ENCODE measurements at places on chromosomes 1 and 21.

- DNase-seq, result no peak
Observed at GRCh38 chr1:22295856-22296255, 153.0 kb upstream of the WNT4 start.

DNA sequence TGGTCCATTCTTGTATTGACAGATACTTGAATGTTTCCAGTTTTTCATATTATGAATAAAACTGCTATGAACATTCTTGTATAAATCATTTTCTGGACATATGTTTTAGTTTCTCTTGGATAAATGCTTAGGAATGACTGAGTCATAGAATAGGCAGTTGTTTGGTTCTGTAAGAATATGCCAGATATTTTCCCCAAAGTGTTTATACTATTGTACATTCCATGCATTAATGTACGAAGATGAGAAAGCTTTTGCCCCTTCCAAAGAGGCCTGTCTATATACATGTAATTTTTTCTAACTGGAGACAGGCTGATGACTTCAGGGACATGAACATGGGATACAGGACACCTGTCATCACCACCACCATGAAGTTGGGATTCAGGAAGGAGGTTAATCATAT, 11.3 kb downstream of the NBPF3 start:
- DNase-seq, result no peak

GRCh38 chr1:170239445-170239844, 93.7 kb downstream of the NTMT2 start:
- no peak for DNase-seq

DNA sequence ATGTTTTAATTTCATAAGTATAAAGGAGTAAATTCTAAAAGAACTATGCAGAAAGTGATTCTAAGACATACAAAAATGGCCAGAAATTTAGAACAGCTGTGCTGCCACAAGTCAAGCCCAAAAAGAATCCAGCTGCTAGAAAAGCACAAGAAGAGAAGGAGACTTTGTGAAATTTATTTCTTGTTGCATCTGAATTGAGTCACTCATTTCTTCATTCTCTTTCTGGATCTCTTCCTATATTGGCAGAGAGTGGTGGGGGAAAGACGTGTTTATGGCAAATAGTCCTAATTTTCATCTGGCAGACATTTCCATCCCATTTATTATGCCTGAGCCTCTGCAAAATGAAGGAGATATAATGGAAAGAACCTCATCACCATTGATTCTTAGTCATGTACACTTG, 139.6 kb upstream of the CTTNBP2NL start:
- DNase-seq, result no peak

DNA sequence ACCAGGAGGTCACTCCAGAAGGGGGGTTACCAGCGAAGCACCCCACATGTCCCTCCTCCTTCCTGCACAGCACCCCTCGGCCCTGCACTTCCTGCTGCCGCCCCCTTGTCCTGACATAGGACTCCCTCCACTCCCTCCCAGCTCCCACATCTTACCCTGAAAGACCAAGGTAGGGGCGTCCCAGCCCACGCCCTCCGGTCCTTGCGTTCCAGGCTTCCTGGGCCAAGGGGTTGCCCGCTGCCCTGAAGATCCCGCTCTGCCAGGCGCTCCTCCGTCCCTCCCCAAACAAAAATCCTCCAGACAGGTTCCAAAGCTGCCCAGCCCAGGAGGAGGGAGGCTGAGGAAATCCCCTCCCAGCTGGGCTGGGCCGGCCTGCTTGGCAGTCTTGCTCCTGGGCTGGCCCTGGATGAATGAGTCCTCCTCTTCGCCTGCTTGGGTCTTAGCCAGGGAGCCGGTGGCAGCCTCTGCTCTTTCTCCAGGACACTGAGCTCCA, at the start of gene RHBDL2:
Gene RHBDL2, minus strand, starts transcription at position 304 of the 493 bp plus-strand sequence. CDS start 22,618 bp downstream, outside the sequence.
- no peak for DNase-seq

DNA sequence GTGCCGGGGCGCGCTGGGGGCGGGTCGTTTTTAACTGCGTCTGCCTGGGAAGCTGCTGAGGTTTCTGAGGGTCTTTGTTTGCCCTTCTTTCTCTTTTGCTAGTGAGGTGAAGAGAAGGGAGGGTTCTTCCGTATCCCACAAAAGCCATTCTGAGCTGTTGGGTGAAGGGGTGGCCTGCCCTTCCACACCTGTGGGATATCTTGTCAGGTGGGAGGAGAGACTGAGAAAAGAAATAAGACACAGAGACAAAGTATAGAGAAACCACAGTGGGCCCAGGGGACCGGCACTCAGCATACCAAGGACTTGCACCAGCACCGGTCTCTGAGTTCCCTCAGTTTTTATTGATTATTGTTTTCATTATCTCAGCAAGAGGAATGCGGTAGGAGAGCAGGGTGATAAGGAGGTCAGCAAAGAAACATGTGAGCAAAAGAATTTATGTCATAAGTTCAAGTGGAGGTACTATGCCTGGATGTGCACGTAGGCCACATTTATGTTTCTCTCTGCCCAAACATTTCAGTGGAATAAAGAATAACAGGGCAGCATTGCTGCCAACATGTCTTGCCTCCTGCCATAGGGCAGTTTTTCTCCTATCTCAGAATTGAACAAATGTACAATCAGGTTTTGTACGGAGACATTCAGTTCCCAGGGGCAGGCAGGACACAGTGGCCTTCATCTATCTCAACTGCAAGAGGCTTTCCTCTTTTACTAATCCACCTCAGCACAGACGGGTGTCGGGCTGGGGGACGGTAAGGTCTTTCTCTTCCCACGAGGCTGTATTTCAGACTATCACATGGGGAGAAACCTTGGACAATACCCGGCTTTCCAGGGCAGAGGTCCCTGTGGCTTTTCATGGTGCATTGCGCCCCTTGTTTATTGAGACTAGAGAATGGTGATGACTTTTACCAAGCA, 972 bp downstream of the PGBD2 start:
- no peak for DNase-seq

DNA sequence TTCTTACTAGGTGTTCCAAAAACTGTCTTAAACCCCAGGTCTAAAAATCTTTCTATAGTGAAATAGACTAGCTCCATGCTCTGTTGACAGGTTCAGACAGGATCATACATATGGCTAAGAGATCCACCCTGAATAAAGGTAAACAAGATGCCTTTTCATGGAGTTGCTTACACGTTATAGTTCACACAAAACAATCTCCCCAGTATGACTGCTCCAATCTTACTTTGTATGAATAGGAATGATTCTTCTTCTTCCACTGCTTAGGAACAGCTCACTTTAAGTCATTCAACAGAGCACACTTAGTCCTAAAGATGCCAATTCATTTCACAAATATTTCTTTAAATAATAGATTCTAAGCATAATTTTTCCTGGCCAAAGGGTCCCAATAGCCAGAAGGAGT, 16.0 kb downstream of the ELK4 start:
- DNase-seq, result no peak

GRCh38 chr1:6241107-6241886, 2.7 kb upstream of the HES3 start:
- no peak for DNase-seq

DNA sequence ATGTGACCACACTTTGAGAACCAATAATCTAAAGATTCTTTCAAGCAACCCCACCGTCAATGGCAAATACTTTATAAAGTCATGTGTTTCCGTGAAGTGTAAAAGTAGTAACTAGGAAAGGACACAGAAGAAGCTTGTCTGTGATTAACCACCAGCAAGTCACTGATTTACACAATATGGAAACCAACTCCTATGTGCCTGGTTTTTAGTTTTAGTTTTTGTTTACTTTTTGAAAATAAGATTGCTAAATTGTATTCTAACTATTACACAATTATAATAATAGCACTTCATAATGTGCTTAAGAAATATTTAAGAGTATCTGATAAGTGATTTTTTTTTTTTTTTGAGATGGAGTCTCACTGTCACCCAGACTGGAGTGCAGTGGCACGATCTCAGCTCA, 13.0 kb downstream of the FMO2 start:
- no peak for DNase-seq

DNA sequence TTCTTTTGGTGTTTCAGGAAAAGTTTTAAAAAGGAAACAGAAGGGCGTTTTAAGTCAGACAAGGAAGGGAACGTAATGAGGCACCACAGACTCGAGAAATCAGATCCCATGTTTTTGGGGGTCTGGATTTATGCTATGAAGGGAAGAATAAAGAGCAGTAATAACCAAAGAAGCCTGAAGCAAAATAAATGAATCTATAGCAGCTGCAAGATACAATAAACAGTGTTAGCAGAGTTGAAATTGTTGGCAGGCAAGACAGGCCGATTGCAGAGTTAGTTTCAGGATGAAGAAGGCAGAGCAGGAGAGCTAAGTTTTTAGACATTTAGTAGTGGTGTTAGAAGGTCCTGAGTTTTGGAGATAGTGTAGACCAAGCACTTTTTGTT, 425 bp downstream of the DDR2 start:
- no peak for DNase-seq

DNA sequence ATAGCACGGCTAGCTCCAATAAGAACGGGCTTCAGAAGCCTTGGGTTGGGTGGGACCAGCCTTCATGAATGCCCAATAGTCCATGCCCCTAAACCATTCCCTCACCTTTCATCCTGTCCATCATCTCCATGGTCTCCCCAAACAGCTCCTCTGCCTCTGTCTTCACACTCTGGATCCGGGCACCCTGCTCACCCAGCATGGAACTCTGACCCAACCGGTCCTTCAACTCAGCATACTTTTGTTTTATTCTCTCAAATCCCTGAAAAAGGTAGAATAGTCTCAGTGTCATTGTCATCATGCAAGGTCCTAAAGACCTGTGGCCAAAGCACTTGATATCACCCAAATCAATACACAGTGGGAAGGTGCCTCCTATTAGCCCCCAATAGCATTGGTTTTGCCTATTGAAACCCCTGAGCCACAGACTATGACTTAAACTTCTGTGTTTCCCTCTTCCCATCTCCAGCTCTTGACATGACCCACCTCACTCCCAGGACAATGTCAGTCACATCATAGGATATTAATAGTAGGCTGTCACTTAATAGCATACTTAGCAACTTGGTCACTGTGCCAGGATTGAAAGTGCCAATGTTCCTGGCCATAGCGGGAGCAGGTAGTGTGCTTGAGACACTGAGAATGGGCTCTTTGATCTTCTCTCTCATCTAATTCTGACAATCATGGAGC, 33.0 kb downstream of the CAMK1G start:
- no peak for DNase-seq

- DNase-seq, result no peak
Observed at GRCh38 chr1:192852001-192852947, 43.4 kb downstream of the RGS2 start.

DNA sequence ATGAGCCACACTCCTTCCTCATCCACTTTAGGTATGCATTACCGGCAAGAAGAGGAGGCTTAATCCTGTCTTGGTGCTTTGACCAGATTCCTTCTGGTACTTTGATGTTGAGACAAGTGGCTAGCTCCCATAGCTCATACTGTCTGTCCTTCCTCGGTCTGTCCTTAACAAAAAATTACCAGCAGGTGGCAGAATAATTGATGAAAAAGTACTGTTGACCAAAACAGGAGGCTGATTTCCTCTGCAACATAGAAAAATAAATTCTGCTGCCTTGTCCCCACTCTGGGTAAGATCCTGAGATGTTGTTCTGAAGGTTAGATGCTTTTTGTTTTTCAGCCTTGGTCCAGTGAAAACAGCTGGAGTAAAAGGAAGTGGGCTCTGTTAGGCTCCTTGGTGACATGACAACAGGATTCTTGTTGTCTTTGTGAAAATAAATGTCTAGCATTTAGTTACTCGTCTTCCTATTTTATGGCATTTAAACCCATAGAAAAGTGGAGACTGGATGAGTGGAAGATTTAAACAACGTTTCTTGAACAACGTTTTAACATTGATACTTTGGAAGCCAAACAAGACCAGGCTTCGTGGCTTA, 11.2 kb upstream of the HJV start:
- DNase-seq, result peak; percentile 66

DNA sequence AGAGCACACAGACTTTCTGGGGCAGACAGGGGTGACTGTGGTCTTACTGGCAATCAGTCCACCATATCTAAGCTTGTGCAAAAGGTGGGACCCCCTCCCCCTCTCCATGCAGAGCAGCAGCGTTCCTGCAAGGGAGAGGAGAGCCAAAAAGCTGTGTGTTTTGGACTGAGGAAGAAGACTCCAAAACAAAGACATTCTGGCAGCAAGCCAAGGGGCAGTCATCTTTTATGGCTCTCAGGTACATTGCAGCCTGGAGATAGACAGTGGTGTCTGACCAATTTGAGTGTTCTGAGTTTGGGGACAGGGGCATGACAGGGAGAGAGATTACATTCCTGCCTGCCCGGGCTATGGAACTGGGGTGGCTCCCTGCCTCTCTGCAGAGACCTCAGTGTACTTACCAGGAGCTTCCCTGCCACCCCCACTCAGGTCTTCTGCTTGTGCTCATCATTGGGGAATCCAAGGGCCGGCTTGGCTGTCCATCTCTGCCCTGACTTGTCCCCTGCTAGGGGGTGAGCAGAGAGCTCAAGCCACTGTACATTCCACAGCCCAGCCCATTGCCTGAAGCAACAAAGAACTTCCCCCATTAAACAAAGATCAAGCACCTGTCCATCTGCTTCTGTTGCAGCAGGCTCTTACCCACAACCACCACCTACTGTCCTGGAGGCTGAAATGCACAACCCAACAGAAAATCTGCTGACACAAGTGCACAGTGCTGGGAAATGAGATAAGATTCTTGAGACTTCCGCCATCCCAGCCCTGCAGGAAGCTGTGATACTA, 131.1 kb downstream of the EVI5 start:
- no peak for DNase-seq

GRCh38 chr1:88022516-88022915, 661.6 kb upstream of the PKN2 start:
- no peak for DNase-seq

- DNase-seq, result no peak
Observed at GRCh38 chr1:109890115-109890953, 20.3 kb upstream of the CSF1 start.

DNA sequence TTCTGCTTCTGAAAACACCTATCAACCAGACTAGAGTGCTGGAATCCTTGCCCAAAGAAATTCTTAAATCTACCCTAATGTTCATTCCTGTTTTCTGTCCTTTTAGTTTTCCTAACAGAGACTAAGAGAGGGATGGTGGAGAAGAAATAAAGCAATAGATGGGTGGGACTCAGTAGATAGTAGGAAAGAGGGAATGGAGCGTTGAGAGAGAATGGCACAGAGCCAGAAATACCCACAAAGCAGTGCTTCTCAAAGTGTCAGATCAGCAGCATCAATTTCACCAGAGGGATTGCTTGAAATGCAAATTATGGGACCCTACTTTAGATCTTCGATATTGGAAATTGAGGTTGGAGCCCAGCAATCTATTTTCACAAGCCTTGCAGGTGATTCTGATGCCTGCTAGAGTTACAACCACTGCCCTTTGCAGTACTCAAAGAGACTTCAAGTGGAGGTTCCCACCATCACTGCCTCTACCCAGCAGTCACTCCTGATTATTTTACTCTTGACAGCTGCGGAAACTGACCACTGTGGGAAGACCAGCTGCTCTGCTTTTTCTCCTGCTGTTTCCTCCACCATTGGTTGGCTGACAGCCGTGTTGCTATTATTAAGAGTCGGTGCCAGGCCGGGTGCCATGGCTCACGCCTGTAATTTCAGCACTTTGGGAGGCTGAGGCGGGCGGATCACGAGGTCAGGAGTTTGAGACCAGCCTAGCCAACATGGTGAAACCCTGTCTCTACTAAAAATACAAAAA, 11.4 kb upstream of the PRPF3 start:
- DNase-seq, result no peak

GRCh38 chr1:112927462-112927990, 28.5 kb downstream of the SLC16A1 start:
- no peak for DNase-seq

- DNase-seq, result no peak
Observed at GRCh38 chr1:92192246-92192645, 25.5 kb upstream of the C1orf146 start.
